ENCODE measurements at places on chromosomes 13 and 19. TPM values are rescaled to one million over a fixed set of nuclear protein-coding genes. Genes with fewer than 3 reads are reported as not detected.

GRCh38 chr13:80665792-80666333 is 324.9 kb upstream of the SPRY2 start:
- no peak for DNase-seq

DNA sequence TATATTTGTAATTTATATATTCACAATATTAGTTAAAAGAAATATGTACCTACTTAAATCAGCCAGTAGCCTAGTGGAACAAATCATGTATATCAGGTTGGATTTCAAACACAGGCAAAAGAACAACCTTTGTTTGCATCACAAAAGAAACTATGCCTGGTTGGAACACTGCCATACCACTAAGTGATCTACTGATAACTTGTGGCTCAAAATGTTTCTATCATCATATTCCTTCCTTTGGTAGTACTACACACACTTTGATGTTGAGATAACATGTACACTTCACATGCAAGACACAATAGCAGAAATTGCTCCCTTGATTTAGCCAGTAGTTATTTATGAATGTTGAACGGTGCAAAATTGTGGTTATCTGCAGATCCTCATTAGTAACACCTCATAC is 146.0 kb upstream of the GPC6 start:
- DNase-seq, result no peak

Gene GIPC3
- 0.75 TPM for total RNA-seq

DNA sequence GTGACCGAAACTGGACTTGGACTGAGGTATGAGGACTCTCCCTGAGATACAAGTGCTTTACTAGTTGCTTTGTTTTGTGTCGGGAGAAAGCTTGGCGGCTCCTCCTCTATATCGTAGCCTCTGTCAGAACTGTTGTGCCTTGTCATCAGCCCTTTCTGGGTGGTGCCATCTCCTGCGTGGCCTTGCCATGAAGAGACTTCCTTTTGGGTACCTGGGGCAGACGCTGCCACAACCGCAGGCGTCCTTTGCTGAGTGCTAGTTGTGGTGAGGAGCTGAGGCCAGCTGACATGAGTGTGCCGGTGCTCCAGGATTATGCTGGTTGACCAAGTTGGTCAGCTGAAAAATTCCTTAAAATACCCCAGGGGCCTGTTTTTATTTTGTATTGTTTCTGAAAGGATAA is 124.5 kb downstream of the AKAP11 start:
- no peak for DNase-seq

Gene MIR17HG
- 1.9 TPM for total RNA-seq

- DNase-seq, result no peak
Measured at GRCh38 chr19:51119101-51119500, 5.6 kb upstream of the SIGLEC9 start.

Gene PRTN3
- 0.23 TPM for total RNA-seq

Measured in left lobe of liver (tissue), 2 donors.